ENCODE measurements at places on chromosomes 1 and 21.

DNA sequence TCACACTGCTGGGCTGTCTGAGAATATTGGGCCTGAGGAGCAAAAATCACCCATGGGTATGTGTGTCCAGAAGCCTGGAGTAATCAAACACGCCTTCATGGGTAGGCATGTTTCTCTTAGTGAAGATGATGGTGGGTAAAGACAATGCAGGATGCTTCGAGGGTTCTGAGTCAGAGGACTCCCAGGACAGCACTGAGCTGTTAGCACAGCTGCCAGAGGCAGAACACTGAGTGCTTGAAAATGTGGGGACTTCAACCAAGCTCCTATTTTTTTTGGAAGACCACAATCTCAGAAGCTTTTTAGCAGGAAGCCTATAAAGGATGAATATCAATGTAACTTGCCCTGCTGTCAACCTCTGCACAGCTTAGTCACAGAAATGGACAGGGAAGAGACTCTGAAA lies 7.9 kb upstream of the NT5C1A start:
- no peak for DNase-seq

- no peak for DNase-seq
Measured at GRCh38 chr1:11848373-11848700, 754 bp upstream of the NPPA start.

DNA sequence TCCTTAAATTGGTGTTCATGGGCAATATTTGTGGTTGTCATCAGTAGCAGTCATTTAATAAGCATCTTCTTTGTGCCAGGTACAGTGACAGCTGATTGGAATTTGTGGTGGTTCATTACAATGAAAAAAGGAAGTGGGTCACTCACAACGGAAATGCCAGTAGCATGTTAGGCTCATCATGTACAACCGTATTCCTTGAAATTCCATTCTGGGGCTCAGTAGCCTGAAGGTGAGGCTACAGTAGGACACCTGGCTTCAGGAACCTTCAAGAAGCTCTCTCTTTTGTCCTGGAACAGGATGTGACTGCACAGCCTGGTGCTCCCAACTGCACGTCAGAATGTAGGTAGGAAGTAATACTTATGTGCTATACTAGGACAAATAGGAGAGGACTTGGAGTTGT lies 93.9 kb downstream of the ST3GAL3 start:
- no peak for DNase-seq

DNA sequence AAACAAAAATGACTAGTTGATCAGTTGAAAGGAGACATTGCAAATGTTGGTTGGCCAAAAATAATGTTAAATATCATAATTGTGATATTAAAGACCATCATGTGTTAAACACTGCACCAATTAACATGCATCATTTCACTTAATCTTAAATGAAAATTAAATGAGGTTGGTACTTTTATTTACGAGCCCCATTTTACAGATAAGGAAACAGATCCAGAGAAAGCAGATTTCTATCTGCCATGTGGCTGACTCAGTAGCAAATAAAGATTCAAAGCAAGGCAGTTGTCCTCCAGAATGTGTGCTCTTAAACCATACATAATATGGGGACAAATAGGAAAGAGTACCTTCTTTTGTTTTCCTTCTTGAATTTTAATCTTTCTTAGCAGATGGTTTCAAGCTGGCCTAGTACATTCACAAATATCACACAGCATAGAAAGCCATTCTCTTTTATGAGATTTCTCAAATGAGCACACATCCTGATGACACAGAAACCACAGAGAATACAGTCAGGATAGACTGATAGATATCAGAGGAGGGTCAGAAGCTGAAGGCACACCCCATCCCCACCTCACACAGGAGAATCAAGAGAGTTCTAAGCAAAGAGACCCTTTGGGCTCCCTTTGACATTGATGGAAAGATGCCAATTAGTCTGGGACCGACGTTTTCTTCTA lies 647.9 kb upstream of the CAMK1G start:
- no peak for DNase-seq

DNA sequence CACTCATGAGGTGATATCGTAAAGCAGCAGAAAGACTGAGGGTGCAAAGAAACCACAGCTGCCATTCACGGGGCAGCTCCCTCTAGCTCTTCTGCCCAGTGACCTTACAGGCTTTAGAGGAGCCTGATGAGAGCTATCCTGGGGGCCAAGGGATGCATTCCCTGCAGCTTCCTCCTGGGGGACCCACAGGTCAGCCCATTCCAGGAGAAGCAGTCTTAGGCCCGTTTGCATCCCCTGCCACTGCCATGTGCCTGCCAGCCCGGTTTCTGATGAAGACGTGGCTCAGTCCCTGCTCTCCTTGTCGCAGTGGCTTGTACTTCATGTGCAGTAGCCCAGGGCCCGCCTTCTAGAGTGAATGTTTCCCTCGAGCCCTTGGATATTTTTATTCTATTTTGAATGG lies 22.8 kb downstream of the ATP5PO start:
- DNase-seq: no peak

- DNase-seq: no peak
Measured at GRCh38 chr1:168509875-168510791, 33.7 kb downstream of the XCL2 start.

DNA sequence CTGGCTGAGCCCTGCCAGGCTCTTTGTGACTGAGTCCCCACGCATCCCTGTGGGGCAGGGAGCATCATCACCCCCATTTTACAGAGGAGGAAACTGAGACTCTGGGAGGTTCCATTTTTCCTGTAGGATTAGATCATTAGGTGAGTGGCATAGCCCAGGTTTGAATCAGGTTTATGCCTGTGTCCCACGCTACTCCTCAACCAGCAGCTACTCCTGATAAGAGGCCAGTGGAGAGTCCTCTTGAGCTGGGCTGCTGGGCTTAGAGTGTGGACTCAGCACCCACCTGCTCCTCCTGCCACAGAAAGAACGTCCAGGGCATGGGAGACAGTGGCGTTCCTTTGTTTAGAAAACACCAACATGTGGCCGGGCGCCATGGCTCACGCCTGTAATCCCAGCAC lies 30.7 kb downstream of the TNFRSF1B start:
- no peak for DNase-seq

DNA sequence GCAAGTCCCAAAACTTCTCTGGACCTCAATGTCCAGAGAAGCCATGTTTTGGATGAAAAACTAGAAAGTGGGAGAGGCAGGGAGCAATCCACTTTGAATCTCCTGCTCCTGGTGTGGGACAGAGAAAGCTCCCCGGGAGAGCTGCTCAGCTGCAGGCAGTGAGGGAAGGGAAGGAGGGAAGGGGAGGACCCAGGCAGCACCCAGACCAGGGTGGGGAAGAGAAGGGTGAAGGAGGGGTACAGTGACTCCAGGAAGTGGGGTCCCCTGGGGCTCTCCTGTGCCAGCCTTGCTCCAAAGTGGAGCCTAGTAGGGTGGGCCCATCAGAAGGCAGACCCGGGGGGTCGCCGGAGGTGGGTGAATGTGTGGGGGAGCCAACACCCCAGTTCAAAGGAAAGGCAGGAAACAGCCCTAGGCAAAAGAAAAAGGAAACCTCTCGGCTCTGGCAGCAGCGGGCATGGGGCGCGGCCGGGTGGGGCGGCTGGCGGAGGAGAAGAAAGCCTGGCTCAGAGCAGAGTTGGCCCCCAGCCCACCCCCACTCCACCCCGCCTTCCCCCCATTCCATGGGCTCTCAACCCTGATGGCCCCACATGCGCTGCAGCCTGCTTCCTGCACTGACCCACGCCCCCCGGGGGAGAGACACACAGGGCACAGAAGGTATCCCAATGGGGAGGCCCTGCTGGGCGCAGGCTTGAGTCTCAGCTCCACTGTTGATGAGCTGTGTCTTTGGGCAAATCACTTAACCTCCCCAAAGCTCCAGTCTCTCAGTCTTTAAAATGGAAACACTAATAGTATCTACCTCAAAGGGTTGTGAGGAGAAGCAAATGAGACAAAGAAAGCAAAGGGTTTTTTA lies 5.7 kb downstream of the LGR6 start:
- DNase-seq: peak; percentile 94

All from NCI-H69 (cell line).